T-helper 9 cell (primary cell): ENCODE measurements at places on chromosomes 16 and 17.

GRCh38 chr16:3443108-3444031, at the start of the genes NAA60 and ZNF597:
Gene NAA60 (plus strand): TSS chr16:3443680. CDS start chr16:3476228, 32,548 bp downstream.
Gene ZNF597 (minus strand): TSS chr16:3443504. CDS start chr16:3443153, 351 bp downstream.
- peak; percentile 61 for DNase-seq

DNA sequence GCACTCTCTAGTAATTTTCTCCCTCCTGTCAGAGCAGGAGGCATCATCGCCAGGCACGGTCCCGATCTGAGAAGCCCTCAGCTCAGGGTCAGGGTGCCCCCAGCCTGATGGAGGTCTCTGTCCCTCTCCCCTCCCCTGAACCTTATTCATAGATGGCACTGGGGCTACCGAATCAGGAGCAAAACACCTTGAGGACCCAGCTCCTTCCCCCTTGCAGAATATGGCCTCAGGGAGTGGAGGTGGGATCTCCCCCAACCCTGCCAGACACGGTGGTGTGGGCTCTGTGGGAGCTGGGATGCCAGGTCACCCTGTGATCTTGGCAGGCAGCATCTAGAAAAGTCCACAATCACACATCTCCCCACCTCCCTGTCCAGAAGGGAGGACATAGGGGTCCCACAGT, 2.5 kb downstream of the CPNE2 start:
- no peak for DNase-seq

- no peak for DNase-seq
These were observed 2.1 kb downstream of the PIK3R6 start for GRCh38 chr17:8865385-8865784.

DNA sequence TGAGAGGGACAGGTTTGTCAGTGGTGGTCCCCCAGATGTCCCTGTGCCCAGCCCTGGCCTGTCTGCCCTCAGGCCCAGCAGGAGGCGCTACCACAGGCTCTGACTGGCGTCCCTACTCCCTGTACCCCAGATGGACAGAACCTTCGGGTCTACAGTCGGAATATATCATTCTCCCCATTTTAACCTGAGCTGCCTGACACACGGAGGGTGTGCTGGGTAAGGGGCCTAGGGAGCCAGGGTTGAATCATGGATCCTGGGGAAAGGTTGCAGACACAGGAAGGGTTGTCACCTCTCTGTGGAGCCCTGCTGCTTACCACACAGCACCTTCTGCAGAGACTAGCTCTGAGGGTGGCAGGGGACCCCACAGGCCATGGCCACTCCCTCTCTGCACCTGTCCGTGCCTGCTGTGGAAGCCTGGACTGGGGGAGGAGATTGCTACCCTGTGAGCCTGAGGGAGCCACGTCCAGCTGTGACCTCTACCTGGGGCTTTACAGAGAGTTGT, 162.2 kb upstream of the ZNF267 start:
- DNase-seq: no peak

DNA sequence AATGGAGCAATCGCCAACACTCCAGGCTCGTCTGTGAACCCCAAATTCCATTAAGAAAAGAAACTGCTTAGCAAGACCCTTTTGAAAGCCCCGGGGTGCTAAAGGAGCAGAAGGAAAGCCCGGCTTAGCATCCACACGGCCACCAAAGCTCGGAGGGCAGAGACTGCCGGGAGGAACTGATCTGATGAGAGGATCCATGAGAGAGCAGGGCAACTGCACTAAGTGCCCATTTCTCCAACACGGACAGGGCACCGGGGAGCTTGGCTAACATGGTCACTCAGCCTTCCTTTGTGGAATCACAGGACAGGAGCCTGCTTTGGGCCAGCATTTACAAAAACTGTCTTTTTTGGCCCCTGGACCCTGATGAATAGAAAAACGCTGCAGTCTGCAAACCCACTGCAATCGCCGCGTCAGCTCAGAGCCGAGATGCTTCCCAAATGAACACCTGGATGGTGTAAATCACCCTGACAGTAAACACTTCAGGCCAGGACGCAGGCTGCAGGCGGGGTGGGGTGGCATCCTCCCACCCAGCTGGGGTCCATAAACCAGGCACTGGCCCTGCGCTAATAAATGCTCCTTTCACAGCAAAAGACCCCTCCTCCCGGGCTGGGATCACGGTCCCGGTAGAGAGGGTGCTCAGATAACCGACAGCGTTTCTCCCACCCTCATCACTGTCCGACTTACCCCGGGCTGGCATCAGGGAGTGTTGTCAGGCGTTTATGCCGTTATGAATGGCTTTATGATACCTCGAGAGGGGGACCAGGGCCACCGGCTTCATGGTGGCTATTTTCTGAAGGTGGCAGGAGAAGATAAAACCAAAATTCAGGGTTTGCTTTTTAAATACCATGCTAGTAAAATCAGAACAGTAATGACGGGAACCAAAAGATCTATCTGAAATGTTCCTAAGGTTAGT, 299.5 kb downstream of the IRF8 start:
- DNase-seq: no peak

GRCh38 chr17:74267987-74268499, 6.0 kb upstream of the DNAI2 start:
- DNase-seq: no peak

DNA sequence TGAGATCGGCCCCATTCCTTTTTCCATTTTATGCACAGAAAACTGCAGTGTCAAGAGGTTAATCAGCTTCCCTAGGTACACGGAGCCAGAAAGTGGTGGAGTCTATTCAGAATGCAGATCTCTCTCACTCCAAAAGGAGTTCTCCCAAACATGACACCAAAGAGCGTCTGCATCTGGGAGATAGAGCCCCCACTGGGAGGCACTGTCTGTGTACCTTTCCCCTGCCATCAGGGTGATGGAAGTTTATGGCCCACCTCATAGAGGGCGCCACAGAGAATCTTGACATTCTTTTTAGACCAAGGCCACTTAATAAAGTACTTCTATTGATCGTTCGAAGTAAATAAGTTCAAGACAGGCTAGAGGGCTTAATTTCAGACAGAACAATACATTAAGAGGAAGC, 493.7 kb upstream of the ERCC4 start:
- no peak for DNase-seq

- no peak for DNase-seq
These were observed 16.7 kb downstream of the CCR7 start for GRCh38 chr17:40548491-40548981.
